Activated naive CD8-positive, alpha-beta T cell treated with anti-CD3 and anti-CD28 coated beads, Interleukin-2, amount 50 U/mL, for 24 hours (primary cell): ENCODE measurements at places on chromosomes 2 and 18.
A peak's percentile ranks its signal among the peaks of the same experiment; 100 is the strongest.

DNA sequence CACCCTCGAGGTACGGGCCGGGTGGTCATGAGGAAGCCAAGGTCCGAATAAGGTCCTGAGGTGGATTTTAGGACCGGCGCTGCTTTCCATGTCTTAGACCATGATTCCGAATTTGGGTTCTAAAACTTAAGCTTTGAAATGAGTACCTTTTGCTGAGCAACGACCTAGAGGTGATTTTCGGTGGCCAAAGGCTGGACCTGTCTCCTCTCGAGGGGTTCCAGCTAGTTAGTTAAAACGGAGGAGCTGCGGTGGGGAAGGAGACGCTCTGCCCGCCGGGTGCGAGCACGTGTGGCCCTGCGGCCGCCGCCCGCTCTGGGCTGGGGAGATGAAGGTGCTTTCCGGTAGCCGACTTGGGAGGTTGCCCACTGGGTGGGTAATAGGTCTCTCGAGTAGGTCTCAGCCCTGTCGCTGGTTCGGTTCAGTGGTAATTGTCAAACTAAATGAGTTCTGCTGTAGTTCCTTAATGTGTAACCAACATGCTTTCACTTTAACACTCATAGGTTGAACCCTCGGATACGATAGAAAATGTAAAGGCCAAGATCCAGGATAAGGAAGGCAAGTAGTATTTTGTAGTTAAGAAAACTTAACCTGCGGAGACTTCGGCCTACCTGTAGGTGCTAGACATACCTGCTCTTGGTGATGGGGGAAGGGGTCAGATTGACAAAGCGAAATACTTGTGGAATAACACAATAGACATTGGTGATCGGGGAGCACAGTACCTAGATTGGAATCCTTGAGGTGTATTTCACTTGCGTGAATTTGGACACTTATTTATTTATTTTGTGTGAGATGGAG lies 572 bp downstream of the RPS27A start:
- H3K27ac ChIP-seq, result peak overlapping the region; percentile 99
- H3K4me3 ChIP-seq, result peak overlapping the region; percentile 98
- peaks cover 55% of the 10 kb centered on the region for H3K4me1 ChIP-seq
- H3K27me3 ChIP-seq, result no peaks in the 10 kb centered on the region
- H3K36me3 ChIP-seq, result peaks cover 66% of the 10 kb centered on the region

DNA sequence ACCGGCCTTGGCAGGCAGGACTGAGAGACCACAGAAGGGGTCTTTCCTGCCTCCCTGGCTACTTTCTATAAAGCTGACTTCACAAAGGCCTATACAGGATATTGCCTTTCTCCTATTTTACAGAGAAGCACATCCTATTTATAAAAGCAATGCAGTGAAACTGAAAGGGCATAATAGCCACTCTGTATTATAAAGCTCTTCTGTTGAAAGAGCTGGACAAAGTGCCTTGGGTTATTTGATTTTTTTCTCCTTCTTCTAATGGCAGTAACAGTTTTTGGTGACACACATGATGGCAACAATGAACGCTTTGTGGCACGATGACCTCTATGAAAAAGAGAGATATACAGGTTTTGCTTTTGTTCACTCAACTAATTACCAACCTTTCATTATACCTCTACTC lies 281.1 kb downstream of the ZNF516 start:
- H3K27me3 ChIP-seq, result peaks cover 3% of the 10 kb centered on the region
- no peak overlapping the region for H3K27ac ChIP-seq
- no peak for DNase-seq
- peaks cover 21% of the 10 kb centered on the region for H3K4me1 ChIP-seq
- H3K4me3 ChIP-seq, result no peak overlapping the region
- no peaks in the 10 kb centered on the region for H3K36me3 ChIP-seq

DNA sequence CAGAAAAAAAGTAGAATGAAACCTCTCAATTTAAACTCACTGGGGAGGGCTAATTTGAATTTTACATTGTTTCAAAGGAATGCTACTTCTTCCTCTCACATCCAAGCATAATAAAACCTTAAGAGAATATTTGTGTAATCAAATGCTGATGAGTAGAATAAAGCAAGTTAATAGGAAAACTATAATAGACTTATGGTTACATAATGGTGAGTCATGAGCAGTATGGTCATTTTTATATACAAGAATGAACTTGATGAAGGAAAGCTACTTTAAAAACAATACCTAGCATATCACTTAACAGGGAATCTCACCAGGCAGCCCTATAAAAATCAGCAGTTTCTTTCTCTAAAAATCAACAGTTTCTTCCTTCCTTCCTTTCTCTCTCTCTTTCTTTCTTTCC lies 80.3 kb downstream of the VSNL1 start:
- H3K27me3 ChIP-seq, result peaks cover 7% of the 10 kb centered on the region
- H3K4me3 ChIP-seq, result no peak overlapping the region
- H3K27ac ChIP-seq, result no peak overlapping the region
- no peaks in the 10 kb centered on the region for H3K4me1 ChIP-seq
- H3K36me3 ChIP-seq, result no peaks in the 10 kb centered on the region

GRCh38 chr18:75273817-75274216 lies 63.2 kb downstream of the TSHZ1 start:
- H3K4me1 ChIP-seq, result peaks cover 33% of the 10 kb centered on the region
- no peaks in the 10 kb centered on the region for H3K36me3 ChIP-seq
- H3K27me3 ChIP-seq, result no peaks in the 10 kb centered on the region
- no peak overlapping the region for H3K27ac ChIP-seq
- DNase-seq, result no peak

- no peak overlapping the region for H3K27ac ChIP-seq
- DNase-seq, result no peak
- no peak overlapping the region for H3K4me3 ChIP-seq
- no peaks in the 10 kb centered on the region for H3K4me1 ChIP-seq
- H3K36me3 ChIP-seq, result no peaks in the 10 kb centered on the region
These were observed 24.1 kb downstream of the GREB1L start for GRCh38 chr18:21265971-21266673.

DNA sequence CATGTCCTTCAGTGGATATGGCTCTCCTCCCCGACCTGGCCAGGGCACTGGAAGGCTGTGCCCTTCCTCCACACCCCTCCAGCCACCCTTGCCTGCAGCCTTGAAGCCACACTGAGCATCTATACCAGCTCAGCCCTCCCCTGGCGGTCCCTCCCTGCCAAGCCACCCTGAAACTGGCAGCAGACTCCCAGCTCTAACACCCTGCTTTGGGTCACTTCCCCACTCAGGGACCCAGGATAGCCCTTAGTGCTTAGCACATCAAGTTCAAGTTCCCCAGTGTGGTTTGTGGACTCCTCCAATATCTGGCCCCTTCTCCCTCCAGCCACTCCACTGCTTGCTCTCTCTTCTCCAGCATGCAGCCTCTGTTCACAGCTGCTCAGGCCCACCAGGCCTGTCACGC lies 89.4 kb downstream of the TNS1 start:
- H3K27ac ChIP-seq, result no peak overlapping the region
- DNase-seq, result no peak
- no peaks in the 10 kb centered on the region for H3K27me3 ChIP-seq
- no peak overlapping the region for H3K4me3 ChIP-seq
- no peaks in the 10 kb centered on the region for H3K36me3 ChIP-seq

DNA sequence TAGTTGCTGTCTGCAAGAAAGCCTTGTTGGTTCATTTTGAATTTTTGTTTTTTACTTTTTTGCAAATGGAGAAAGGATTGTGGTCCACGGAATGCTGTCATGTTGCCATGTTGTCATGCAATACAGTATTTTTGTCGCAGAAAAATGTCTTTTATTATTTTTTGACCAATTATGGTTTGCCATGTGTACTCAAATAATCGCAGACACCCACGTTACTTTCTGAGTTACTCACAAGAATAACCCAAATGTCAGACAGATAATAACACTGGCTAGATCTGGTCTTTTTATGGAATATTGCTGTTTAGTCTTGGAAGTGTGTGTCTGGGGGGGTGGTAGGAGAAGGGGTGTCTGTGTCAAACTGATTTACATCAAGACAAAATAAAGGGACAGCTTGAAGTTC lies 188.9 kb downstream of the LTBP1 start:
- no peak overlapping the region for H3K4me3 ChIP-seq
- H3K36me3 ChIP-seq, result no peaks in the 10 kb centered on the region

DNA sequence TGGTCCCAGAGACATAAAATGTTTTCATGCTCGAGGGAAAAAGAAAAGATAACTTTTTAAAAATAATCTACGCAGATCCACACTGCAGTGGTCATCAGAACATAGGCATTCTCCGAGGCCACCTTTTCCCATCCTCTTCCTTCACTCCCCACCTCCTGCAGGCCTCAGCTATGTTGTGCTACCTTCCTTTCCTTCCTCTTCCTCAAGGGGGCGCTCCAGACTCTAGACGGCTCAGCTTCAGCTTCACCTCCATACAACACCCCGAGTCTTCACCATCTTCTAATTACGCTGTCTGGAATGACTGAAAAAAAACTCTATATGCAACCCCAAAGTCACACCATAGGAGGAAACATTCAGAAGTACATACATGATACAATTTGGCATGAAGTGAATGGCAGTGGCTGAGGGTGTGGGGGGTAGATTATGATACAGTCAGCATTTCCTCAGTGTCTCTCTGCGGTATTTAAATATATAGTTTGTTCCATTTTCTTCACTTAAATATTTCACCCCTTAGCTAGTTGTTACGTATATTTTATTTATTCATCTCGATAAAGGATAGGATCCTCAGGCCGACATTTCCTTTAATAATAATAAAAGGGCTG lies 583.6 kb downstream of the IRS1 start:
- no peaks in the 10 kb centered on the region for H3K4me1 ChIP-seq
- peak; percentile 67 for DNase-seq
- H3K4me3 ChIP-seq, result no peak overlapping the region
- H3K27me3 ChIP-seq, result no peaks in the 10 kb centered on the region
- H3K36me3 ChIP-seq, result no peaks in the 10 kb centered on the region
- no peak overlapping the region for H3K27ac ChIP-seq

DNA sequence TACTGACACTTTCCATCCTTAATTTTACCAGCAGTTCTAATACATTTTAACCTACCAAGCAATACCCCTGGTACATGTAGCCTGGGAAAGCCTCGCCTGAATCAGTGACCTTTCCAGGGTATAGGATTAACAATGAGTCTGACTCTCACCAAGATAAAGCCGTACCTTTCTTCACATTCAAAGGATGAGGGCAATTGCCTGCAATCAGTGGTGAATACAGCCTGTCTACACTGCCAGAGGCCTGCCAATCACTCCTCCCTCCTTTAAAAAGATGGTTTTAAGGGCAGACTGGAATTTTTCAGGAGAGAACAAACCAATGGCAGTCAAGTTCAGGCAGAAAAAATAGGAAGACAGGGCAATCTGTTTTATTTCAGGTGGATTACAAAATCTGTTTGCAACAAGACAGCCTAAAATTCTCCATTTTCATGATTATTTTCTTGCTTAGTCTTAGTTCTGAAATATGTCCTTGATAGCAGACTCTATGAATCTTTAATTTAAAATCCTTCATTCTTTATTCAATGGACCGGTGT lies 4.8 kb downstream of the EPHA4 start:
- no peak overlapping the region for H3K4me3 ChIP-seq
- no peak overlapping the region for H3K27ac ChIP-seq
- no peaks in the 10 kb centered on the region for H3K36me3 ChIP-seq
- peaks cover 52% of the 10 kb centered on the region for H3K27me3 ChIP-seq

- H3K4me1 ChIP-seq, result no peaks in the 10 kb centered on the region
- no peak overlapping the region for H3K4me3 ChIP-seq
- no peak overlapping the region for H3K27ac ChIP-seq
These were observed 35.6 kb upstream of the BCL11A start for GRCh38 chr2:60589104-60589503.

DNA sequence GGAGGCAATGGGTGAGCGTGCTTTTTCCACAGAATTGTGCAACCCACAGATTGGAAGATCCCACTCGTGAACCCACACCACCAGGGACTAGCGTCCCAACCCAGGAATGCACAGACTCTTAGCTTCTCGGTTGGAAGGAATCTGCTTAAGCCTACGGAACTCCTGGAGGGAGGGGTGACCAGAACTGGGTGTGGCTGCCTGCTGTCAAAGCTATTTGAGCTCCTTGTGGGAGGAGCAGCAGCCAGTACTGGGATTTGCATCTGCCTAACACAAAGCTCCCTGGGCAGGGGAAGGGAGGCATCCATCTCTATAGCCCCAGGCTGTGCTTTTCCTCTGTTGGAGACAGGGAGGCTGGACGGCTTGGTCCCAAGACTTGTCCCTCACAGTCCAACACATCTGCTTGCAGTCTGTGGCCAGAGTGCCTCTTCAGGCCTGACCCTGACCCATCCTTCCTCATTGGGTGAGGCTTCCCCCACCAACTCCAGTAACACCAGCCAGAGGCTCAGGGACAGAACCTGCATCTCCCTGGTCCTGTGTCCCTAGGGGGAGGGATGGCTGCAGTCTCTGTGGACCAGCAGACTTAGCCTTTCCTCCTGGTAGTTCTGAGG lies 27.9 kb downstream of the HNMT start:
- H3K4me1 ChIP-seq, result no peaks in the 10 kb centered on the region
- H3K27me3 ChIP-seq, result no peaks in the 10 kb centered on the region
- no peak overlapping the region for H3K4me3 ChIP-seq
- no peak for DNase-seq

DNA sequence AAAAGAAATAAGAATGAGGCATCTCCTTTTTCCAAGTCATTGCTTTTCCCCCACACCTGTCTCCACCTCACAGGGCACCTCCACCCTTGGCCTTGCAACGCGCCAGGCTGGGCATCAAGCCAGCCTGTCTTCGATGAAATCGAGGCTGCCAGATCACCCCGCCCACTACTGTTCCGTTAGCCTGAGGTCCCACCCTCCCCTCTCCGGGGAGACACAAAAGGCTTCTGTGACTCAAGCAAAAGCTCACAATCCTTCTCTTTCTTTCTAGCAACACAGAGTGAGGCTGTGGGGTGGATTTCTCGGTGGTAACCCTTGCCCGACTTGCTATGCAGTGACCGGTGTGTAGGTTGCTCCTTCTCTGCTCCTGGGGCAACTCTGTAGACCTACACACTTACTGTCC lies 9.9 kb downstream of the TNP1 start:
- peak; percentile 24 for DNase-seq
- no peaks in the 10 kb centered on the region for H3K36me3 ChIP-seq
- peaks cover 7% of the 10 kb centered on the region for H3K4me1 ChIP-seq
- H3K27me3 ChIP-seq, result peaks cover 3% of the 10 kb centered on the region
- H3K4me3 ChIP-seq, result no peak overlapping the region

GRCh38 chr18:55657572-55658331 lies 69.8 kb upstream of the TCF4 start:
- DNase-seq, result no peak
- no peaks in the 10 kb centered on the region for H3K4me1 ChIP-seq
- no peak overlapping the region for H3K4me3 ChIP-seq
- H3K27ac ChIP-seq, result no peak overlapping the region
- no peaks in the 10 kb centered on the region for H3K36me3 ChIP-seq

DNA sequence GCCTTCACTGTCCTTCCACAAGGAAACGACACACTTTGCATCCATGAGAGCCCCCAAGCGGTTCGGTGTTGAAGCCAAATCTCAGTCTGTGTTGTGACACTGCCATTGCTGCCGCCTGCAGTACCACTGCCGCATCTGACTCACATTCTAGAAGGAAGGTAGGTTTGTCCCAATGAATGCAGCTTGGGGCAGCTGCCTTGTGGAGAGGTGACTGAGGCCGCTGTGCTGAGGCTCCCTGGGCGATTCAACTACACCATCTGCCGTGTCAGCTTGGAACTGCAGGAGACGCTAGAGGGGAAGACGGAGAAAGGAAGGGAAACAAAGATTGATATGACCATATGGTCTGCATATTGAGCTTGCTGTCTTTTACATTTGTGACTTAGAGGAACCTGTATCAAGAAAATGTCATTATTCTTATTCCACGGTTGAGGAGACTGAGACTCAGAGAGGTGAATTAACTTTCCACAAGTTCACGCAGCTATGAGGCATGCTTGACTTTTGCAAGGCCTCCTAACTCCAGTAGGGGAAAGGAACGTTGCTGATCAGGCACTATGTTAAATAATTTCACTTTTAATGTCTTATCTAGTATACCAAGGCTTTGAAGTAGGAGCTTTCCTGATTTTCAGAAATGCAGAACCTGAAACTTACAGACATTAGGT lies 43.5 kb upstream of the LMAN1 start:
- peak; percentile 75 for DNase-seq
- H3K4me1 ChIP-seq, result peaks cover 3% of the 10 kb centered on the region
- H3K4me3 ChIP-seq, result no peak overlapping the region
- H3K27me3 ChIP-seq, result peaks cover 5% of the 10 kb centered on the region
- H3K36me3 ChIP-seq, result no peaks in the 10 kb centered on the region
